ENCODE measurements at places on chromosomes 7 and 10.

DNA sequence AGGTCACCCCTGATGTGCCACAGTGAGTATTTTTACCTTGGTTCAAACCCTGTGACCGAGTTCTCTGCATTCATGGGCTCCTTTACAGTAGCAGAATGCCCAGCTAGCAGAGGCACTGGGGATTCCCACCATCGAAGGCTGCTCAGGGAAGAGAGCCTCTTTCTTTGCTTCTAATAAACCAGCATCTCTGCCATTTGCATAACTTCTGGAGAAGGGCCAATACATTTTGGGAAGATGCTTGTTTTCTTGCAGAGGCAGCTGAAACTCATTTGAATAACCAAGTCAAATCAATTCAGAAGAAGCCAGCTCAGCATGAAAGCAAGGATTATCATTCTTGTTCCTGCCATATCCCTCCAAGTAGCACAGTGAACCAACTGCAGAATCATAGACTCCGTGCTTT is 82.9 kb upstream of the WDR11 start:
- no peak for DNase-seq

DNA sequence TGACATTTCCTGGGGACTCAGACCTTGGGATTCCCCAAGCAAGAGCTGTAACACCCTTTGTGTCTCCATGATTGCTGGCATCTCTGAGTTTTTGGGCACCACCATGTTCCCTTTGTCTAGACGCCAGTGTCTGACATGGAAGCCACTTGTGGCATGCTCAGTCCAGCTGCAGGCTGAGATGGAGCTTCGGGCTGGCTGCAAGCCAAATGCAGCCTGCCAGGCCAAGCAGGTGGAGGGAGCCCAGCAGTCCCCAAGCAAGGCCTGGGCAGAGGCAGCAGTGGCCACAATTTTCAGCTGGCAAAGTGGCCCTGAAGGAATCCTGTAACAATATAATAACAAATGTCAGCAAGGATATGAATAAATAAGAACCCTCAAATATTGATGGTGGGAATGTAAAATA is 86.2 kb upstream of the ABCB5 start:
- DNase-seq: no peak

GRCh38 chr7:128921866-128922440 is 11.4 kb upstream of the KCP start:
- no peak for DNase-seq

DNA sequence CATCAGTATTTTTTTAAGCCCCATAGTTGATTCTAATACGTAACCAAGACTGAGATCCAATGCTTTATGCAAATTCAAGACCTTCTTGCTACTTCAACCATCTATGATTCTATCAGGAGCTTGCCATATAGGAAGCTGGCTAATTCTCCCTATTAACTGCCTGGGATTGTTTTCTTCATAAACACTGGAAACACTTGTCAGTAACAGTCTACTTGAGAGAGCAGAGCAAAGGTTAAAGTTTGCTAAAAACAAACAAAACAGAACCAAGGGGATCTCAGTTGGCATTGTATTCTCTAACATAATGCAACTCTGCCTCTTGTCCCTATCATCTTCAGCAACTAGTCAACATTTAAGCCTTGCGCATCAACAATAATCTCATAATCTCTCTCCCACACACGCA is 21.0 kb upstream of the PTPN12 start:
- no peak for DNase-seq

- DNase-seq: peak; percentile 81
These were observed 98.6 kb downstream of the GRK5 start for GRCh38 chr10:119305860-119306513.

- no peak for DNase-seq
These were observed 46.5 kb upstream of the FAM20C start for GRCh38 chr7:145863-146262.

DNA sequence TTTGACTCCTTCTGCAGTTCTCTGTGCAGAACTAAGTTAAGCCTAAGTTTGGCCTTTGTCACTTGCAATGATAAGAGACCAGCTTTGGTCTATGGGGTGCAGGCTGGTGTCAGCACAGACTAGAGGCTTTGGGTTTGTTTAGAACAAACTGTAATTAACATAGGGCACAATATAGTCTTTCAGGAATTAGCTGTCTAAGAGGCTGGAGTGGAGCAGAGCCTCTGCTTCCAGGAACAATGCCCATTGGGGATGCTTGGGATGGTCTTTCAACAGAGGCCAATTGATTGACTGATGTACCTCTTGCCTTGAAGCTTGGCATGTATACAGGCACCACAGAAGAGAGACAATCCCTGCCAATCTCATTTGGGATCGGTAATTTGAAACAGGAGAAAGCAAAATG is 4.7 kb downstream of the SUFU start:
- DNase-seq: no peak

- DNase-seq: no peak
These were observed 35.5 kb downstream of the PPP1R3C start for GRCh38 chr10:91597197-91597881.

GRCh38 chr7:29866490-29866930 is 60.2 kb downstream of the WIPF3 start:
- DNase-seq: no peak

GRCh38 chr10:131181456-131181855 is 130.1 kb downstream of the TCERG1L start:
- DNase-seq: no peak

DNA sequence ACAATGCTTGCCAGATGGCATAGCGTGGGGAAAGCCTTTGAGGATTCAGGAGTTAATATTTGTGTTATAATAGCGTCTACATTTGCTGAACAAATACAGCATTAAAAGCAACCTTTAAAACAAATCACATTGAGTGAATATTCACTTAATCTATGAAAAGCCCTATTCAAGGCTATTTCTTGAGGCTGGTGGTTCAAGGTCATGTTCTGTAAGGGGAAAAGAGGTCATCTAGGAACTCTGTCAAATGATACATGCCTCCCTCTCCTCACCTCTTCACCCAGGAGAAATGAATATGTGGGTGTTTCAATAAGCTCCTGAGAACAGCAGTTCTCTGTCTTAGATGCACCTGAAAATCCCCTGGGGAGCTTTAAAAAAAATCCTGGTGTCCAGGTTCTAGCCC is 303.0 kb downstream of the ELMO1 start:
- DNase-seq: no peak

- no peak for DNase-seq
These were observed 149.6 kb upstream of the MEOX2 start for GRCh38 chr7:15836041-15836440.

DNA sequence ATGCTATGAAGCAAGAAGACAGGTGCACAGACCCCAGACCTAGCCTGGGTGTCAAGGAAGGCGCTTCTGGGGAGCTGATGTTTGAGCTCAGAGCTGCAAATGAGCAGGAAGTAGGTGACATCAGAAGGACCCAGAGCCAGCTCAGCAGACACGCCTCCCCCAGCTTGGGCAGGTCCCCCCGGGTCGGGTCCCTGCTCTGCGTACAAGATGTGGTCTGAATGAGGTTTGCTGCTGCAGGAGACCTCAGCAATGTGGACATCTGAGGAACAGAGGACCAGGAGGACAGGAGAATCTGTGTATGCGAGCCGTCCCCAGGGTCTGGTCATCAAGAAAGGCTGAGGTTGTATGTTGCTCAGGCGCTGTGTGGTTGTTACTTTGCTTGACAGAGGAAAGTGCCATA is 51.8 kb downstream of the TACC2 start:
- DNase-seq: no peak

GRCh38 chr7:101880282-101881054 is 63.0 kb downstream of the CUX1 start:
- DNase-seq: no peak

DNA sequence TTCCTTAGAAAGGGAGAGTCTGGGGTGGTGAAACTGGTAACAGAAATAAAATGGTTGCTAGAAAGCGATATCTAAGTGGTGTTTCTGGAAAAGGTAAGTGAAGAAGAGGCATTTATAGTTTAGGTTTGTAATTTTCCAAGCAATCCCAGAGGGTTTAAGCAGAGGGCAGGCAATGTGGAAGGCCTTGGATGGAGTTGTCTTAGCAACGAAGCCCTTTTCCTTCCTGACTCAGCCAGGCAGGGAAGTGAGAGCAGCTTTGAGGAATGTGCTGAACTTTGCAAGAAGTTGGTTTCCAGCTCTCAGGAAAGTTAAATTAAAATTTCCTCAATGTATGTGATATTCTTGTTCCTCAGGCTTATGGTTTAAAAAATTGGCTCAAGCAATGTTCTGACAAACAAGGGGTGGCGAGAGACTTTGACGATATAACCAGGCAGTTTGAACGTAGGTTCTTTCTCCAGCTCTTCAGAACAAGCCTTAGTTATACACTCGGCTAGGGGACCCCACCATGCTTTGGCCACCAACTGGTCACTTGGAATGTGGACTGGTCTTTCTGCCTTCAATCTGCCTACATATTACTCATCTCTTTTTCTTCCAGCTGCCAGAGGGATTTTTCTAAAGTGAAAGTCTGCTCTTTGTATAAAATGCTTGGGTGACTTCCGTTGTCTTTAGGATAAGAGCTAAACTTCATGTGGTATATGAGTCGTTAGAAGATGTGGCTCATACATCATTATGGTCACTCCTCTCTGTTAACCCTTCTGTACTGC is 66.9 kb upstream of the SLC25A13 start:
- DNase-seq: no peak

- DNase-seq: no peak
These were observed 216.2 kb downstream of the KIAA1217 start for GRCh38 chr10:24425151-24425550.

- no peak for DNase-seq
These were observed 15.1 kb upstream of the SVIL start for GRCh38 chr10:29649561-29650551.

DNA sequence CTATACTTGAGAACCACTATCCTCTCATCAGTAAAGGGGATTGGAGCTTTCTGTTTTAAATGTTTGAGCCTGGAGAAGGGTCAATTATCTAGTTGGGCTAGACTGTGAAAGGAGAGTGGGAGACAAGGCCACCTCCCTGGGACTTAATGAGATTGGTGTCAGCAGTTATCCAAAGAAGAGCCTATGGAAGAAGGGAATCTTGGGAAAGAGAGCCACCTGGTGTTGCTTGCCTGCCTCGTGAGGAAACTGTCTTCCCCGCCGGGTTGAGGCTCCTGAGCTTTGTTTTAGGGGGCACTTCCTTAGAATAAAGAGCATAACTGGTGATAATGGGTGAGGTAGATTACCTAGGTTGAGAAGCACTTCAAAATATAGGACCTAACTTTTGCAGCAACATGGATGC is 32.0 kb upstream of the ABCB4 start:
- DNase-seq: no peak

DNA sequence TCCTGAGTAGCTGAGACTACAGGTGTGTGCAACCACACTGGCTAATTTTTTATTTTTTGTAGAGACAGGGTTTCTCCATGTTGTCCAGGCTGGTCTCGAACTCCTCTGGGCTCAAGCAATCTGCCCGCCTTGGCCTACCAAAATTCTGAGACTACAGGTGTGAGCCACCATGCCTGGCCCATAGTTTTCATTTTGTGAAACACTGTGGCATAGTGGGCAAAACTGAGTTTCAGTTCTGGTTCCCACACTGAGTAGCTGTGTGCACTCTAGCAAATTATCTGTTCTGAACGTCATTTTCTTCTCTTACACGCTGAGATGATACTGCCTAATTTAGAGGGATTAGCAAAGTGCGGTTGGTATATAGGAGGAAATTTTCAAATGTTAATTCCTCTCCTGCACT is 13.5 kb downstream of the ATP5MK start:
- no peak for DNase-seq

- DNase-seq: no peak
These were observed 15.1 kb downstream of the PRSS2 start for GRCh38 chr7:142785841-142786250.

DNA sequence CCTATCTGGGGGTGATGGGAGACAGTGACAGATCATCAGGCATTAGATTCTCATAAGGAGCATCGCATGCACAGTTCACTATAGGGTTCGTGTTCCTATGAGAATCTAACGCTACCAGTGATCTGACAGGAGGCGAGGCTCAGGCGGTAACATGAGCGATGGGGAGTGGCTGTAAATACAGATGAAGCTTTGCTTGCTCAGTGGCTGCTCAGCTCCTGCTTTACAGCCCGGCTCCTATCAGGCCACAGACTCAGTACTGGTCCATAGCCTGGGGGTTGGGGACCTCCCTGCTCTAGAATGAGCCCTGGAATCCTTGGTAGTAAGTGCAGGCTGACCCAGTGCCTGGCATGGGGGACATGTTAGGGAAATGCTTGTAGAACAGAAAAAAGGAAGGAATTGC is 426.0 kb downstream of the TYW1 start:
- DNase-seq: no peak

DNA sequence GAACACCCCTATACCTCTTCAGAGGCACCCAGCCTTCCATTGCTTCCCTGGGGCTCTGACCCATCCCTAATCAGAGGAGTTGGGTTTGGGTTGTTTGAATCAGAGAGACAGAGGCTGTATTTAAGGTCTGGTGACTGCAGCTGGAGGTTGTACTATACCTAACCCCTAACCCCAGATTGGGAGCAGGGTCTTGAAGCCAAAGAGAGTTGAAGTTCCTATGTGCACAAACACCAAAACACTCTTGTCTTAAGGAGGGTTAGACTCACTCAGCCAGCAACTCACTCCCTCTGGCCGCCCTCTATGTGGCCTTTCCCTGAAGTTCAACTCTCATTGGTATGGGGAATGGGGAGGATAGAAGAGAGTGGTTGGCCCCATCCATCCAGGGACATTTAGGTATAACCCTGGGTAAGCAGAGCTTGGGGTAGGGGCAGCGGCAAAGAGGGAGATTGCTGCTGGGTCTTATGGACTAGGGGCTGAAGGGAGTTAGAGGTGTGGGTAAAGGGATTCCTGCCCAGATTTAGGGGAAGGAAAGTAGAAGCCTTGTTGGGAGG is 80.0 kb downstream of the PAX2 start:
- DNase-seq: no peak

DNA sequence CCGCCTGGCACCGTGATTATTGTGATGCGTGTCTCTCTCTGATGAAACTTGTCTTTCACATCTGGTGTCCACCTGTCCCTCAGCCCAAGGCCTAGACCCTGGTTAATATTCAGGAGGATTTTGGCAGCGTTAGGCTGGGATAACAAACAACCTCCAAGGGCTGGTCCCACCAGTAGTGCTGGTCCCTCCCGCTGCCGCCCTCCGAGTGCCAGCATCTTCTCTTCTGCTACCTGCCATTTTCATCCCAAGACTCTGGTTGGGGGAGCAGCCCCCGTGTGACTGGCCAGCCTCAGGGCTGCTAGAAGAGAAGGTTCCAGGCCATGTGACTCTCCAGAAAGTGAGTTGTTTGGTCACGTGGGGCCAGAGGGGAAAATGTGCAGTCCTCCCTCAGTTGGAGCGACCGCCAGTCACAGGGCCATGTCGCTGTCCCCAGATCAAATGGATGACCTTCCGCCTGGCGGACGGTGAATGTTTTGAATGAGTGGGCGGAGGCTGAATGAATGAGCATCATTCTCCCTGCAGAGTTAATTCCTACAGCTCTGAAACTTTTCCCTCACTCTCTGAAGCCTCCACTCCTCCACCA is 479.9 kb upstream of the FOXK1 start:
- DNase-seq: no peak

- DNase-seq: no peak
These were observed 37.9 kb downstream of the PNLIPRP3 start for GRCh38 chr10:116465546-116465945.

GRCh38 chr7:87058744-87059524 is 520 bp downstream of the ELAPOR2 start:
- peak; percentile 63 for DNase-seq

GRCh38 chr10:121734589-121735045 is 136.4 kb upstream of the FGFR2 start:
- DNase-seq: peak; percentile 44

GRCh38 chr7:37198041-37198905 is 250.4 kb downstream of the ELMO1 start:
- no peak for DNase-seq

Data from germinal center (tissue), 1 donor.